ENCODE measurements at places on chromosomes 4 and X. TPM values are rescaled to one million over a fixed set of nuclear protein-coding genes. Genes with fewer than 3 reads are reported as not detected.

The ATP6AP1 gene
- total RNA-seq = 175 TPM

The ENPEP gene
- total RNA-seq = 0.67 TPM

The KIF4A gene
- total RNA-seq = 1.7 TPM

The MTTP gene
- 0.29 TPM for total RNA-seq

The FAM149A gene
- total RNA-seq = 1.2 TPM

The MAMLD1 gene
- total RNA-seq = 6.6 TPM

The CSAG1 gene
- total RNA-seq = 1.2 TPM

The UGT2B11 gene
- total RNA-seq = not detected

The SCLT1 gene
- total RNA-seq = 10.9 TPM

The MAGEC2 gene
- total RNA-seq = not detected

The TAF7L gene
- 0.27 TPM for total RNA-seq

- peak; percentile 80 for DNase-seq
Measured at GRCh38 chr4:176635372-176636261, 157.1 kb downstream of the VEGFC start.

DNA sequence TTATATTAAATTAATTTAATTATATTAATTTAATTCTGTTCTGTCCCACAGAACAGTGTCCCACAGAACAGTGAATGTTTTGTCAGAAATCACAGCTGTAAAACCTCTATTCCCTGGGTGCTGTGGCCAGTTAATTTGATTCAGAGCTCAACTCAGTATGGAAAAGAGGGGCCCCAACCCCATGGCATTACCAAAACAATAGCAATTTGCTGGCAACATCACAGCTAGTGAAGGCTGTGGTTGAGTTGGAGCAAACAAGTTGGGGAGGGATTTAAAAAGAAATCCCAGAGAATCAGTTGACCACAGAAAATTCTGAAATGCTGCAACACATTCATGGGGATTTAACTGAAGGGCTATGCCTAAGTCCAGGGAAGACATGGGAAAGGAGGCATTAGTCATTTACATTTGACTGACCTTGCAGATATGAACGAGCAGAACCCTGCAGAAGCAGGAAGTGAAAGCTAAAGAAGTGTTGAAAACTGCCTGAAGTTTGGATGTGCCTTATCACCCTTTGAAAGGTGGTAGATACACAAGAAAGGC is 30.1 kb downstream of the PDHA2 start:
- no peak for DNase-seq

DNA sequence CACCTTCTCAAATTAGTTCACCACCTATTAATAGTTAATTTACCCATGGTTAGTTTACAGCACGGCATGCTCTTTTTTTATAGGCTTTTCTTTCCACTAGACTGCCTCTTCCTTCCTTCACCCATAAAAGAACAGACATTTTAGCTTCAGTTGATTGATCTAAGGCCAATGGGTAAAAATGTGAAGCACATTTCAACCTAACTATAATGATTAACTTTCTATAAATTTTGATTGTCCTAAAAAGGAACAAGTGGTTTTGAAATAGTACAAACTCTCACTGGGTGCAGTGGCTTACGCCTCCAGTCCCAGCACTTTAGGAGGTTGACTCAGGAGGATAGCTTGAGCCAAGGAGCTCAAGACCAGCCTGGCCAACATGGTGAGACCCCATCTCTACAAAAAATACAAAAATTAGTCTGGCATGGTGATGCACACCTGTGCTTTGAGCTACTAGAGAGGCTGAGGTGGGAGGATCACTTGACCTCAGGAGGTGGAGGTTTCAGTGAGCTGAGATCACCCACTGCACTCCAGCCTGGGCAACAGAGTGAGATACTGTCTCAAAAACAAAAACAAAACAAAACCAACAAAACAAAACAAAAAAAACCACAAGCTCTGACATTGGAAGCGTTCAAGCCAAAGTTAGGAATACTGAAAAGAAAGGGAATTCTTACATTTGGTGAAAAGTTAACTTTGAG is 89.9 kb upstream of the FAT1 start:
- no peak for DNase-seq

GRCh38 chr4:86561256-86561655 is 32.9 kb upstream of the PTPN13 start:
- no peak for DNase-seq

GRCh38 chrX:85115252-85115651 is 111.6 kb downstream of the APOOL start:
- no peak for DNase-seq

- DNase-seq = peak; percentile 53
Measured at GRCh38 chrX:16665089-16665488, 15.1 kb downstream of the S100G start.

GRCh38 chr4:73189274-73189810 is 69.3 kb downstream of the ANKRD17 start:
- DNase-seq = peak; percentile 62

- DNase-seq = no peak
Measured at GRCh38 chrX:151859481-151859880, 53.2 kb upstream of the MAGEA4 start.

GRCh38 chr4:55107054-55107453 is 18.3 kb downstream of the KDR start:
- no peak for DNase-seq

DNA sequence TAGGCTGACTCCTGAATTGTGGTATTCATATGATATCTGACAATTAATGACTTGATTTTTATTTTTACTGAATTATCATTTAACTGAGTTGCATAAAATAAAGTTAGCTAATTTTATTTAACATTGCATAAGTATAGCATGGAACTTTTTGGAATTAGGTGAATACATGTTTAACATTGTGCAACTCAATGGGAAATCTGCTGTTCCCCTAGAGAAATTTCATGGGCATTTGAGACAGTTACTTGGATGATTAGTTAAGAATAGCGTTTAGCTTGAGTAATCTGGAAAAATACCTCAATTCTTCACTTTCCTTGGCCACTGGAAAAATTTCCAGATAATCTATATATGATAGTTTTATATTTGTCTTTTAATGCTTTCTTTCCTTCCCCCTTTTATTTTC is 42.5 kb downstream of the NPNT start:
- no peak for DNase-seq

DNA sequence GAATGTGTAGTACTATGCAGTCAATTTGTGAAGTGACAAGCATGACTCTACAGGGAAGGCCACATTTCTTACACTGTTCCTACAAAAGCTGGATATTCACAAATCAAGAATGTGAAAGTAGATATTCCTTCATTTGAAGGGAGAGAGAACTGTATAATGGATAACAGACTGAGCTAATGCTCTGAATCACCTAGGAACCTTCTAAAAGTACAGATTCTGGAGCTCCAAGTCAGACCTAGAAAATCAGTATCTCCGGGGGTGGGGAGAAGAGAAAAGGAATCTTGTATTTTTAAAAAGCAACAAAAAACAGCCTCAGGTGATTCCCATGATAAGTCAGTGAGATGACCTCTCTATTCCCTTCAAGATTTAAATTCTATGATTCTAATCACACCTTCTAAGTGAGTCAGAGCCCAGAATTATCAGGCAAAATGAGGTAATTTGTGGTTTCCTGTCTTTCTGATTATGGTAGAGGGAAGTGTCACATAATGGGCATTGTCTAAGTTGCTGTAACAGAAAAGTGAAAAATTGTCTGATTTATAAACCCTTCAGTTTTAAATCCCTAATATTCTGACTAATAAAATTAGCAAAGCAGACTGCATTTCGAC is 80.9 kb downstream of the IL21 start:
- peak; percentile 59 for DNase-seq

- no peak for DNase-seq
Measured at GRCh38 chr4:110247591-110247990, 49.2 kb upstream of the ELOVL6 start.

DNA sequence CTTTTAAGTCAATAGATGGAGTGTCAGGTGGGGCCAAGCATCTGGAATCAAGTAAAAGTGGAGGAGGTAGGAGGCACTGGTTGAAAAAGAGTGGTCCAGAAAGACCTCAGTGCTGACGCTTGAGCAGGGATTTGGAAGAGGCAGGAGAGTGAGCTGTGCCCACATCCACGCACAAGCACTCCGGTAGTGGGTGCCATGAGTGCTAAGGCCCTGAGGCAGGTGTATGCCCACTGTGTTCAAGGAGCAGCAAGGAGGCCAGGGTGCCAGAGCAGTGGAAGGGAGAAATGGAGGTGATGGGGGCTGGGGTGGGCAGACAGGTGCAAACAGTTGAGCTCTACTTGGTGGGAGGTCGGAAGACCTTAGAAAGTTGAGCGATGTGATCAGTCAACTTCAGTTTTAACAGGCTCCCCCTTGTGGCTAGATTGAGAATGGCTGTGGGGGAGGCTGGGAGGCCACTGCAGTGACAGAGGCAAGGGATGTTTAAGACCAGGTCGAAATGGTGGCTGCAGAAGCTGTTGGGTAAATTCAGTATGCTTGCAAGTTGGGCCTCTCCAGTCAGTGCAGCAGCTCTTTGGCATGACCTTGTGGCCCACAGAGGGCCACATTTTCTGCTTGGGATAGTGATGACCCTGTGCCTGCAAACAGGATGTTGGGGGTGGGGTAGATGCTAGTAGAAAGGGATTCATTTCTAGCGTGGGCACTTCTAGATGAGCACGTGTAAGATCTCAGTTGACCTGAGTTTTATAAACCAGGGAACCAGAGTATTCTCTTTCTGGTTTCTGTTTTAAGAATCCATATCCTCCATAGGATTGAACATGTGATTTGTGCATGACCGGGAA is 12.7 kb downstream of the TKTL1 start:
- no peak for DNase-seq

DNA sequence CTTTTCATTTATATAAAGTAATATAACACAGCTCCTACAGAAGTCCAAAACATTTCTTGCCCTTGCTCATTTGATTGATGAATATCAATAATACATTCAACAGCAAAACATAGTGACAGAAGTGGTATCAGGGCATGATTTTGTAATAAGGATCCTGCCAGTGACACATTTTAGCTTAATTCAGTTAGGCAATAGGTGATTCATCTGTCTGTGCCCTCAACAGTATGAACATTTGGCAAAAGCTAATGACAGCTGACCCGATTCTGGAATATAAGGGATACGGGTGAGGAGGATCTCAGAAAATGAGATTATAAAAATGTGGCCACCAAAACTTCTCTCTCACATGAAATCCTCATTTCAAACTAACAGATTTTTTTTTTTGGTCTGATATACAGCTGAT is 294.0 kb downstream of the CAMK2D start:
- peak; percentile 71 for DNase-seq

DNA sequence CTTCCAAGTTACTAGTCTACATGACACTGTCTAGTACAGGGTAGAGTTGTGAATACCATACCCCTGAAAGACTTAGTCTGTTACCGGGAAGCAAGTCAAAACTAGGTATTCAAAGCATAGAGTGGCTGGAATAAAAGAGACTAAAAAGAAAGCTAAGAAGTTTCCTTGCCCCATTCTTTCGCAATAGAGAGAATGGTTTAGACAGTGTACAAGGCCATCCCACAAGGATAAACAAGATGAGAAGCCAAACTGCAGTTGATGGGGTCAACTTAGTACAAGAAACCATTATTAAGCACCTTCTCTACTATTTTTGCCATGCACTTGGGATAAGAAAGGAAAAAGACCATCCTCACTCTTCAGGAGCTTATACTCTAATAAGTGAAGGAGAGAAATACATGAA is 30.3 kb downstream of the AMMECR1 start:
- DNase-seq = no peak

Data from astrocyte (in vitro differentiated cells and primary cell).